ENCODE measurements at places on chromosomes 3 and 15.

DNA sequence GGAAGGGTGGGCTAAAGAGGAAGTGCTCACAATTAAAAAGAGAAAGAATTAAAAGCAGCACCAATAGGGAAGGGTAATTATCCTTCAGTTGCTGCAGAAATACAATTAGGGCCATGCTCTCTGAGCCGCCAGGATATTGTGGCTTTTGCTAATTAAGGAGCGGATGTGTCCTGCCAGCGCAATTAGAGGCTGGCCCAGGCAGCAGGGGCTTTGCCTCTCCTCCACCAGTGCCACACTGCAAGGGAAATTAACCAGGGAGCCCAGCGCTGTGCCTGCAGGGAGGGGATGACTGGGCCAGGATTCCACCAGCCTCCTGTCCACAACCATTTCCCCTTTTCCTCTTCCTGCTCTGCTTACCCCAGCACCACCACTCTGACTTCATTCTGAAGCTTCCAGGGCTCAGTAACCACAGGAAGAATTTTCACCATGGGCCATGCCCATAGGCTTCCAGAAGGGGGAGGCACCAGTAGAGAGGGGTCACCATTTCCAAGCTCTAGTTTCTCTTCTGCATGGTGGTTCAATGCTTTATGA lies 10.4 kb upstream of the AEN start:
- no peak for DNase-seq

- DNase-seq, result no peak
These were observed 164.3 kb downstream of the FNDC3B start for GRCh38 chr3:172203522-172204258.

DNA sequence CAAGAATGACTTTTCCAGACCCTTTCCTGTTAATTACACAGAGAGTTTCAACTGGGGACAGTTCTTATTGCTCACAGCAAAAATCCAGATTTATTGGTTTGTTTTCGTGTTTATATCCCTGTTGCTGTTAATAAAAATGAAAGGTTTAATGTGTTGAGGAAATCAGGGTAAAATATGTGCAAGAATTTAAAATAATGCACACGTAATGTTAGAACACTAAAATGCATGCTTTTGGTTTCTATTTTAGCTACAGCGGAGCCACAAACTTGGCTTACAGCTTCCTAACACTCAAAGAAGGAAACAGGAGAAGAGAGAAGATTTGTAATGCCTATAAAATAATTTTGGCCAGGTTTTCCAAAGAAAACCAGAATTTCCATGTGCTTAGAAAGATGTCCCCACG lies 62.7 kb downstream of the CASR start:
- no peak for DNase-seq

DNA sequence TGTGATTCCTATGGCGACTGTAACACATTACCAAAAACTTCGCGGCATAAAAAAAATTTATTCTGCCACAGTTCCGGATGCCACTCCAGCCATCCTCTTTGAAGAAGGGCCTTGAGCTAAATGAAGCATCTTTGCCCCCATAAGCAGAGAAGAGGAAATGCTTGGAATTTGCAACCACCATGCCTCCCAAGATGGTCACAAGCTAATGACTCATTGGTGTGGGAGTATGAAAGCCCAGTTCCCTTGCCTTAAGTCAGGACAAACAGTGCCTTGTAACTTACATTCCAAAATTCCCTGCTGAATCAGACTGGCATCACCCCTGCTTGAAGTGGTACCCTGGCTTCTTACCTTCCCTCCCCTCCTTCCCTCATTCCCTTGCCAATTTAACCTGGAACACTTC lies 1077.4 kb downstream of the EPHA3 start:
- peak; percentile 40 for DNase-seq

GRCh38 chr15:63401078-63401477 lies 19.4 kb upstream of the CA12 start:
- DNase-seq, result no peak

DNA sequence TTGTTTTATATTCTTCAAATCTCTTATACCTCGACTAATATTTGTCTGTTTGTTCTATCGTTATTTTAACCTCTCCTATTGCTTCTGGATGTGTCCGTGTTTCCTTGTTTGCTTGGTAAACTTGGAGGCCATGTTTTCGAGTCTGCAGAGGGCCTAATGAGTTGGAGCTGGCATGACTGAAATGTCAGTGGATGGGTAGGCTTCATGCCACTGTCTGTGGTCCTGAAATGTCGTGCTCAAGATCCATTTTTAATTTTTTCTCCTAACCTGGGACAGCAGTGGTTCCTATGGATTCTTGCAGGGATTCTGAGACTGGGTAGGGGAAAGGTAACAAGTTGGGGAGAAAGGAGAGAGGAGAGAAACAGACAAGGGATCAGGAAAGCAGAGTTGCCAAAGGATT lies 18.8 kb upstream of the GASK1A start:
- DNase-seq, result no peak

GRCh38 chr15:73174171-73174570 lies 121.9 kb downstream of the NEO1 start:
- no peak for DNase-seq

Data from kidney glomerular epithelial cell (primary cell).